ENCODE measurements at places on chromosomes 12 and 14.

DNA sequence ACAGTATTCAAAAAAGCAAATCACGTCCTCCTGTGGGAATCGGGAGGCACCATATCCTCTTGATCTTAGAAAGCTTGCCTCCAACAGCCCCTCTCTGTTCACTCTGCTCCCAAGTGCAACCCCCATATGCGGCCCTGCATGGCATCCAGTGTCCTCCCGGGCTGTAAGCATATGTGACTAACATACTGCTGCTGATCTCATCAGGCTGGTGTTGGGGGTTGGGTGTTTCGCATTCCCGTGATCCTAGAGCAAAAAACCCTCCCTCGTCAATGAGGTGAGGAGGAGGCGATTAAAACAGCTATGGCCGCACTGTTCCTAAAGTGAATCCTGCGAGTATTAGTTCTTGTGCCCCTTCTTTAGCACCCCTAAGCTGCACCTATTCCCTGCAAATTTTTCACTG lies 28.1 kb upstream of the PPM1A start:
- H3K4me3 ChIP-seq: no peak overlapping the region
- no peaks in the 10 kb centered on the region for H3K4me1 ChIP-seq
- no peak for DNase-seq
- H3K36me3 ChIP-seq: no peaks in the 10 kb centered on the region
- H3K27me3 ChIP-seq: no peaks in the 10 kb centered on the region

- no peak overlapping the region for H3K27ac ChIP-seq
- DNase-seq: no peak
- peaks cover 6% of the 10 kb centered on the region for H3K4me1 ChIP-seq
These were observed 16.5 kb downstream of the CHPT1 start for GRCh38 chr12:101713930-101714329.

DNA sequence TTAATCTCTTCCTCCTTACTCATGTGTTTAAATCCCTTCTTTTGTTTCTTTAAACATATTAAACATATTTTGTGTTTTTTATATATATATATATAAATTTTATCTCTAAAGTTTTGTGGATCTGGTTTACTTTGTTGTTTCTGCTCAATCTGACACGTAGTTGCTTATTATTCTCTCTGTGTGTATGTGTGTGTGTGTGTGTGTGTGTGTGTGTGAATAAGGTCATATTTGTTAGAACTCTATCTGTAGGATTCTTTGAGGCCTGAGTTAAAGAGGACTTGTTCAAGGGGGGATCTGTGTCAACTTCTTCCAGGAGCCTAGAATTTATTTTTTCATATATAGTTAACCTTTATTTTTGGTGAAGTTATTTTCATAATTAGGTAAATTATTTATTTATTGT lies 2.7 kb downstream of the GPR65 start:
- no peaks in the 10 kb centered on the region for H3K27me3 ChIP-seq
- no peak overlapping the region for H3K27ac ChIP-seq
- no peaks in the 10 kb centered on the region for H3K4me1 ChIP-seq
- H3K36me3 ChIP-seq: no peaks in the 10 kb centered on the region
- DNase-seq: no peak
- no peak overlapping the region for H3K4me3 ChIP-seq

GRCh38 chr14:103949131-103949790 lies 6.9 kb upstream of the RD3L start:
- no peak overlapping the region for H3K27ac ChIP-seq
- H3K4me3 ChIP-seq: no peak overlapping the region
- no peak for DNase-seq
- H3K4me1 ChIP-seq: no peaks in the 10 kb centered on the region

DNA sequence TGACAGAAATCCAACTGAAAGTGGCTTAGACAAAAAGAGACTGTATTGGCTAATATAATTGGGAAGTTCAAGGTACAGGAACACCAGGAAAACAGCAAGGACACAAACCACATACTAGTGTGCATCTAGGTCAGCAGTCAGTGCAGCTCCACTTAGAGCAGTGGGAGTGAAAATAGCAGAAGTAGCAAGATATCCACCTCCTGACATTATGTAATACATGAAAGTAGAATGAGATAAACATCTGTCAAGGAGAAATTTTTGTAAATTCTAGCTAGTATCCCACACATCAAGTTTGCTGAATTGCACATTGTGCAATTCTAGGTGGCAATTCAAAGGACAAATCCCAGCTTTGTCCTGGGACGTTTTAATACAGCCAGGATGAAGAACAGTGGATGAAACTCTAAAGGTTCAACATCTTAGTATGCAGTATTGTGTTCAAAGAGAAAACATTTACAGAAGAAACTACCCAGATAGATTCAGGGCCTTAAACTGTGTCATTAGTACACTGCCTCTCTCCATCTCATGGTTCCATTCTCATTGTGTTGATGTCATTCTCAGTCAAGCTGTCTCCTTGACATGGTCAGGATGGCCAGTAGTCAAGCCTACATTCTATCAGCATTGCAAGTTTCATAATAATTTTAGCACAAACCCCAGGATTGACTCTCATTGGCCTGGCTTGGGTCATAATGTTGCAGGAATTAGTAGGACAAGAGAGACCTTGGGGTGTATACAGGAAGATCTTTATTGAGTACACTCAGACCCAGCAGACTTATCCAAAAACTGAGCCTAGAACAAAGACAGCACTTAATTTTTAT lies 56.8 kb downstream of the SDR9C7 start:
- H3K27me3 ChIP-seq: no peaks in the 10 kb centered on the region
- no peaks in the 10 kb centered on the region for H3K36me3 ChIP-seq
- no peak overlapping the region for H3K27ac ChIP-seq
- no peak overlapping the region for H3K4me3 ChIP-seq

- H3K4me1 ChIP-seq: peaks cover 14% of the 10 kb centered on the region
- DNase-seq: no peak
- no peaks in the 10 kb centered on the region for H3K27me3 ChIP-seq
- H3K36me3 ChIP-seq: no peaks in the 10 kb centered on the region
- no peak overlapping the region for H3K27ac ChIP-seq
These were observed 21.4 kb downstream of the VSX2 start for GRCh38 chr14:74260525-74261233.

DNA sequence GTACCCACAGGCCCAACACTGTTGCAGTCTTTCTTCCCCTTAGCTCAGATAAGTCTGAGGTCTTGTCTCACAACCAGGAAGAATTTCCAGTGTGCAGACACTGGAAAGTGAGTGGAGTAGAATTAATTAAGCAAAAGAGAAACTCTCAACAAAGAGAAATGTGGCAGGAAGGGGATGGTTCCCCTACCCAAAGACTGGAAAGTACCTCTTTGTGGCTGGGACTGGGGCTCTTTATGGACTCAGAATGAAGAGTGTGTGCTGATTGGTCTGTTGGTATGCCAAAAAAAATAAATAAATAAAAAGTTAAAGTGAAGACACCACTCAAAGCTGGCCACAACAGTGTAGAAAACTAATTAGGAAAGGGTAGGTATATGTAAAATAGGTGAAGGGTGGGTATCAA lies 26.4 kb downstream of the GLIPR1L1 start:
- H3K4me1 ChIP-seq: no peaks in the 10 kb centered on the region
- no peak for DNase-seq
- no peaks in the 10 kb centered on the region for H3K36me3 ChIP-seq
- H3K27ac ChIP-seq: no peak overlapping the region
- H3K4me3 ChIP-seq: no peak overlapping the region

GRCh38 chr12:120964298-120964697 lies 14.0 kb upstream of the HNF1A start:
- H3K4me3 ChIP-seq: no peak overlapping the region
- H3K4me1 ChIP-seq: no peaks in the 10 kb centered on the region
- DNase-seq: no peak

GRCh38 chr12:124071075-124071443 lies 98.0 kb downstream of the ZNF664 start:
- no peak overlapping the region for H3K4me3 ChIP-seq
- no peaks in the 10 kb centered on the region for H3K4me1 ChIP-seq
- no peak for DNase-seq
- H3K36me3 ChIP-seq: no peaks in the 10 kb centered on the region

- H3K4me1 ChIP-seq: peaks cover 19% of the 10 kb centered on the region
- no peak overlapping the region for H3K4me3 ChIP-seq
- DNase-seq: no peak
- H3K36me3 ChIP-seq: no peaks in the 10 kb centered on the region
- H3K27ac ChIP-seq: no peak overlapping the region
- no peaks in the 10 kb centered on the region for H3K27me3 ChIP-seq
These were observed 60.7 kb downstream of the IRF2BPL start for GRCh38 chr14:76967788-76968187.

DNA sequence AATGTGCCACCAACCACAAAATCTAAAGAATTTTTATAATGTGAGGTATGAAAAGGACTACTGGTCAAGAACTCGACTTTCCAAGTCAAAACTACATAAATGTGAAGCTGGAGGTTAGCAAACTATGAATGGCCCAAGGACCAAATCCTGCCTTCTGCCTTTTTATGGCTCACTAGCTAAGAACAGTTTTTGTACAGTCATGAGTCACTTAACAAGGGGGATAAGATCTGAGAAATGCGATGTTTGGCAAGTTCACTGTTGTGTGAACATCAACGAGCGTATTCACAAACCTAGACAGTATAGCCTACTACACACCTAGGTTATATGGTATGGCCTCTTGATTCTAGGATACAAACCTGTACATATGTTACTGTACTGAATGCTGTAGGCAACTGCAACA lies 28.2 kb downstream of the FERMT2 start:
- DNase-seq: no peak
- no peak overlapping the region for H3K4me3 ChIP-seq
- H3K27me3 ChIP-seq: no peaks in the 10 kb centered on the region

DNA sequence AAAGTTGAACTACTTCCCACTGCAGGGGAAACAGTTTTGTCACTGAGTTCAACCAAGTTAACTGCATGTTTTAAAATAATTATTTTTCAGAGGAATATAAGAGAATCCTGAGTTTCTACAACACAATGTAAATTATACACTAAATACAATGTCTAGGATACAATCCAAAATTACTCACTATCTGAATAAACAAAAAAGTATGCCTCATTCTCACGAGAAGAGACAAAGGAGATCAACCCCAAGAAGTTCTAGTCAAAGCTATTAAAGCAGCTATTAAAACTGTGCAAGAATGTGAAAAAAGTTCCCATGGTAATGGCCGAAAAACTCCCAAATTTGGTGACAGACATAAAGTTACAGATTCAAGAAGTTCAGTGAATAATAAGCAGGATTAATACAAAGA lies 8.8 kb upstream of the KCNK13 start:
- H3K27ac ChIP-seq: no peak overlapping the region
- no peaks in the 10 kb centered on the region for H3K36me3 ChIP-seq
- no peak for DNase-seq
- no peaks in the 10 kb centered on the region for H3K4me1 ChIP-seq
- H3K27me3 ChIP-seq: no peaks in the 10 kb centered on the region
- no peak overlapping the region for H3K4me3 ChIP-seq

DNA sequence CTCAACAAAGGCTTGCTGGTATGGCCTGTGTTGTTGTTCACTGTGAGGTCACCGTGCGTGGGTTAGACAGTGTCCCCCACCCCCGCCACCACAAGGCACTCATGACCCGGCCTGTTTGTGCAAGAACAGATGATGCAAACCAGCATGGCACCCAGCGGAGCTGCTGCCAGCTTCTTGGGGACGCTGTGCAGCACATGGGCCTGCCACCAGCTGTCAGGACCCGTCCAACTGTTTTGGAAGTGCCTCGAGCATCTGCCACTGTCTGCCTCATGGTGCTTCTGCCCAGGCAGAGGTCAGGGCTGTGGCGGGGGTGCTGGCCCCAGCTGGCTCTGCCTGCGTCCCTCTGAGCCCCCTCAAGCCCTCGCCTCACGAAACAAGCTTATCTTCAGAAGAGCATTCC lies 1.5 kb downstream of the ASB2 start:
- H3K36me3 ChIP-seq: no peaks in the 10 kb centered on the region
- H3K4me1 ChIP-seq: no peaks in the 10 kb centered on the region
- H3K27ac ChIP-seq: no peak overlapping the region
- H3K4me3 ChIP-seq: no peak overlapping the region
- no peaks in the 10 kb centered on the region for H3K27me3 ChIP-seq

DNA sequence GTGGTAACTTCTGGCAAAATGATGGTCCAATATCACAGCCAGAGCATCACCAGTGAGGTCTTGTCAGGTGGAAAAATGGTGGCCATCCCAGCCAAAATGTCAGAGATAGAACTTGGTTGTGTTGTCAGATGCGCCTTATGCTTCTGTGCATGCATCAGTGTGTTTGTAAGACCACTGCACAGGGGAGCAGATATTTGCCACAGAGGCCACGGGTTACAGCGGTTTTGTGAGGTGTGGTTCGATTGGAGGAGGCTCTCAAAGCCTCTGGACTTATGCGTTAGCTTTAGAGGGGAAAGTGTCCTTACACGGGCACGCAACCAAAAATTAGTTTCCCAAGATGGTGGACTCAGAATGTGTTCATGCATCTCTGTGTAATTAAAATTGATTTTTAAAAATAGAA lies 243.8 kb downstream of the ADGRD1 start:
- no peaks in the 10 kb centered on the region for H3K36me3 ChIP-seq
- no peaks in the 10 kb centered on the region for H3K27me3 ChIP-seq
- H3K4me3 ChIP-seq: no peak overlapping the region
- no peaks in the 10 kb centered on the region for H3K4me1 ChIP-seq

GRCh38 chr12:92337128-92337527 lies 191.5 kb upstream of the BTG1 start:
- no peaks in the 10 kb centered on the region for H3K27me3 ChIP-seq
- DNase-seq: no peak
- H3K36me3 ChIP-seq: no peaks in the 10 kb centered on the region

- H3K27me3 ChIP-seq: no peaks in the 10 kb centered on the region
- H3K27ac ChIP-seq: no peak overlapping the region
- H3K4me1 ChIP-seq: peaks cover 15% of the 10 kb centered on the region
- no peaks in the 10 kb centered on the region for H3K36me3 ChIP-seq
- no peak overlapping the region for H3K4me3 ChIP-seq
These were observed 1.8 kb upstream of the CDK17 start for GRCh38 chr12:96402061-96402460.

DNA sequence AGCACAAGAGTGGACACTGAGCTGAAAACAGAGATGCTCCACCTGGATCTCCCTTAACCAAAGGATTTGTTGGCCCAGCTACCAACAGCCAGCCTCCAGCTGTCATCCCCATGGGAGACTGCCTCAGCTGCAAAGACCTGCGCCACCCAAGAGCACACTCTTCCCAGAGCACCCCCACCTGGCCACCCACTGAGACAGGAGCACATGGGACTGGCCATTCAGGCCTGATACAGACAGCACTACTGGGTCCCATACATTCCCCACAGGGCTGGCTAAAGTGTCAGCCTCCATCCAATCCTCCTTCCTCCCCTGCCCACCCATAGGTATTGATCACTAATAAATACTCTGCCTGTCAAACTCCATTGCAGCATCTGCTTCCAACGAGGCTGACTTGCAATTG lies 241.5 kb downstream of the BCL11B start:
- no peaks in the 10 kb centered on the region for H3K4me1 ChIP-seq
- H3K27me3 ChIP-seq: no peaks in the 10 kb centered on the region
- H3K36me3 ChIP-seq: no peaks in the 10 kb centered on the region
- H3K4me3 ChIP-seq: no peak overlapping the region
- no peak for DNase-seq
- H3K27ac ChIP-seq: no peak overlapping the region

DNA sequence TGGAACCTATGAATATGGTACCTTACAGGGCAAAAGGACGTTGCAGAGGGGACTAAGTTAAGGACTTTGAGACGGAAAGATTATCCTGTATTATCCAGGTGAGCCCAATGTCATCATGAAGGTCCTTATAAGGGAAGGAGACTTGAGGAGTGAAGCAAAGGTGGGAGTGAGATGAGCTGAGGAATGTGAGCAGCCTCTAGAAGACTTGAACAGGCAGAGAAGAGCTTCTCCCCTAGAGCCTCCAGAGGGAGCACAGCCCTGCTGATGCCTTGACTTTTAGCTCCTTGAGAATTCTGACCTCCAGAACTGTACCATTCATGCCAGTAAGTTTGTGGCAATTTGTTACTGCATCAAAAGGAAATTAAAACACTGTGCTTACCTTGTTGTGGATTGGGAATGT lies 41.8 kb upstream of the DCD start:
- H3K36me3 ChIP-seq: no peaks in the 10 kb centered on the region
- no peaks in the 10 kb centered on the region for H3K27me3 ChIP-seq
- no peak overlapping the region for H3K27ac ChIP-seq
- H3K4me1 ChIP-seq: peaks cover 22% of the 10 kb centered on the region
- DNase-seq: no peak
